ENCODE measurements at places on chromosomes 2 and 18. TPM values are rescaled to one million over a fixed set of nuclear protein-coding genes. Genes with fewer than 3 reads are reported as not detected.

DNA sequence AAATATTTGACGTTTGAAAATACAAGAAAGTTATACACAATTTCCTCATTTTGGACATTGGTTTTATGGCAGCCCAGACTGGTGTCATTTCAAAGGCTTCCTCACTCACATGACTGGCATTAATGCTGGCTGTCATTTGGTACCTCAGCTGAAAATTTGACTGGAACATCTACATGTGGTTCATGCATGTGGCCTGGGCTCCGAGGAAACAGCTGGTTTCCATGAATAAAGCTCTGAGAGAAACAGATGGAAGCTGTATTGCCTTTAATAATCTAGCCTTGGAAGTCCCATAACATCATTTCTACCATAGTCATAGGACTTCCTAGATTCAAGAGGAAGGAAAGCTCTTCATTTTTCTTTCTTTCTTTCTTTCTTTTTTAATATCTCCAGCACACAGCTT lies 42.9 kb upstream of the RIT2 start:
- no peak overlapping the region for H3K27ac ChIP-seq
- no peak overlapping the region for H3K4me3 ChIP-seq
- no peaks in the 10 kb centered on the region for H3K4me1 ChIP-seq
- no peaks in the 10 kb centered on the region for H3K27me3 ChIP-seq

Gene PTH2R
- not detected for total RNA-seq

Gene HOXD1
- total RNA-seq, result not detected

- no peaks in the 10 kb centered on the region for H3K36me3 ChIP-seq
- peak overlapping the region; percentile 1 for H3K27ac ChIP-seq
- no peaks in the 10 kb centered on the region for H3K27me3 ChIP-seq
Measured at GRCh38 chr2:10497797-10498251, 49.7 kb upstream of the ODC1 start.

- no peaks in the 10 kb centered on the region for H3K4me1 ChIP-seq
- H3K36me3 ChIP-seq, result no peaks in the 10 kb centered on the region
- no peak for DNase-seq
Measured at GRCh38 chr2:51025906-51026555, 5.9 kb downstream of the NRXN1 start.

DNA sequence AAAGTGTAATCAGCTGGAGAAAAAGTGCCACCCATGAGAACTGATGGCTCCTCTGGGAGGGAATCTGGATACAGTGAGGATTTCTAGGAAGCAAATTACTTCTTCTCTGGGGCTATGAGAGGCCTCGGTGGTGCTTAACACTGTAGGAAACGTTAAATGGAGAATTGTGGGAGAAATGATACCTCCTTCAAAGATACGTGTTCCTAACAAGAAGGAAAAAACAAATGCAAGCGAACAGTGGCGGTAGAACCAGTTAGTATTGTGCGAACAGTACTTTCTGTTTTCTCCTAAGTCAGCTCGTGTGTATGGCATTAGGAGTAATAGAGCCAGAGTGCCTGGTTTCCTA lies 587 bp upstream of the MTIF2 start:
- peaks cover 5% of the 10 kb centered on the region for H3K36me3 ChIP-seq
- peak overlapping the region; percentile 80 for H3K27ac ChIP-seq
- peak overlapping the region; percentile 97 for H3K4me3 ChIP-seq
- H3K27me3 ChIP-seq, result peaks cover 2% of the 10 kb centered on the region
- DNase-seq, result no peak
- H3K4me1 ChIP-seq, result peaks cover 3% of the 10 kb centered on the region

DNA sequence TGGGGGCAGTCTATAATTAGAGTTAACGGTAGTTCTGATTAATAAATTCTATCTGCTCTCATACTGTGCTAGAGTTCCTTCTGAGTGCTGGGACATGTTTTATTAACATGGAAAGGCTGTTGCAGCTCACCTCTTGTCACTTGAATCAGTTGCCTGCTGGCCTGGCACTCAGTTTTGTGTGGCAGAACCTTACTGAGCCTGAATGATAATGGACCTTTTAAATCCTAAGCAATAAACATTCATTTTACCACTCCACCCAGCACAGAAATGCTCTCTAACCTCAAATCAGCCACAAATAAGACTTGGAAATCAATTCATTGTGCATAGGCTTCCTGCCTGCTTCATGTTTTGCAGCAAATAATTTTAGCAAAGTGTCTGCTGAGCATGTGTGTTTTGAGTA lies 115.0 kb upstream of the RBMS1 start:
- no peak overlapping the region for H3K27ac ChIP-seq
- no peaks in the 10 kb centered on the region for H3K36me3 ChIP-seq
- peaks cover 37% of the 10 kb centered on the region for H3K4me1 ChIP-seq
- no peak overlapping the region for H3K4me3 ChIP-seq

Gene SLC8A1
- total RNA-seq, result 0.19 TPM

Gene SLC23A3
- 5.4 TPM for total RNA-seq

Gene VAMP8
- 102 TPM for total RNA-seq

DNA sequence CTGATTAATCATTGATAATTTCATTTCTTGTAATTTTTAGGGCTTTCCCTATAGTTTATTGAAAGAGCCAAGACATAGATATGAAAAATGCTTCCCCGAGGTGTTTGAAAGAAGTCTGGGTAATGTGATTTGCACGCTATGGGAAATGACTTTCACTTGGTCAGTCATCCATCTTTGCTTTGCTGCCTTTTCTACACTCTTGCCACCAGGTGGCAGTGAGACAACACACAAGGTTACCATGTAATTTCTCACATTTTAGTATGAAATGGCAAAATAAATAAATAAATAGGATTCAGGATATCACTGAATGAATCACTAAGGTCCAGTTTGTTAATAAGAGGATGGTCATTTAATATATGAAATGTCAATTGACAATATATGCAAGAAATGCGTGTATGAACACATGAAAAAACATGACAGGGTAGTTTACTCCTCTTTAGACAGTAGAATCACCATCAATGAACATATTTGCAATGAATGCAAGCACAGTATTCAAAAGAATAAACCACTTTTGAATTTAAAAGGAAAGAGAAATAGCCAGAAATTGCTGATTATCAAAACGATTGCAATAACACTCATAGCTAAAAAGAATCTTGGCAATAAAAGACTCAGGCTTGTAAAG lies 52.2 kb upstream of the KCNH7 start:
- no peak overlapping the region for H3K4me3 ChIP-seq
- no peaks in the 10 kb centered on the region for H3K4me1 ChIP-seq
- no peaks in the 10 kb centered on the region for H3K27me3 ChIP-seq
- no peak for DNase-seq

DNA sequence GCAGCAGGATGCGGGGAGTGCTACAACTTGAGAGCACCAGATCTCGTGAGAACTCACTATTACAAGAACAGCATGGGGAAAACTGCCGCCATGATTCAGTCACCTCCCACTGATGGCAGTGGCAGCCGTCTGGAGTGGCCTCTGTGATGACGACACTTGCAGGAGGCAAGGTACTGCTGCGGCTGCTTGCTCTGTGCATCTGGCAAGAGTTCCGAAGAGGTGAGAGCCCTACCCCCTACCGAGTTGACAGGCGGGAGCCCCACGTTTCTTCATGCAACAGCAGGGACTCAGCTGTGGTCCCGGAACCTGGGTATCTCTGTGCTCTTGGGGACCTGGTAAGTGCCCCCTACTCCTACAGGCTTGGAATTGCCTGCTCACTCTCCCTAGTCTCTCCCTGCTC lies 1672.7 kb upstream of the TMEFF2 start:
- no peak overlapping the region for H3K4me3 ChIP-seq
- H3K27ac ChIP-seq, result no peak overlapping the region
- no peaks in the 10 kb centered on the region for H3K4me1 ChIP-seq
- no peaks in the 10 kb centered on the region for H3K36me3 ChIP-seq

Gene PKDCC
- not detected for total RNA-seq

- H3K36me3 ChIP-seq, result no peaks in the 10 kb centered on the region
- H3K4me1 ChIP-seq, result peaks cover 9% of the 10 kb centered on the region
- DNase-seq, result no peak
- no peak overlapping the region for H3K4me3 ChIP-seq
- H3K27ac ChIP-seq, result no peak overlapping the region
- peaks cover 13% of the 10 kb centered on the region for H3K27me3 ChIP-seq
Measured at GRCh38 chr2:143935482-143935752, 584.5 kb downstream of the ZEB2 start.

- H3K36me3 ChIP-seq, result no peaks in the 10 kb centered on the region
- H3K27me3 ChIP-seq, result peaks cover 3% of the 10 kb centered on the region
- no peak for DNase-seq
- H3K27ac ChIP-seq, result no peak overlapping the region
Measured at GRCh38 chr2:205637320-205637602, 45.0 kb upstream of the NRP2 start.

Gene LAMA3
- 0.20 TPM for total RNA-seq

GRCh38 chr18:65206551-65207260 lies 544.1 kb upstream of the CDH7 start:
- no peak overlapping the region for H3K4me3 ChIP-seq
- H3K27me3 ChIP-seq, result no peaks in the 10 kb centered on the region
- no peaks in the 10 kb centered on the region for H3K36me3 ChIP-seq
- no peaks in the 10 kb centered on the region for H3K4me1 ChIP-seq

DNA sequence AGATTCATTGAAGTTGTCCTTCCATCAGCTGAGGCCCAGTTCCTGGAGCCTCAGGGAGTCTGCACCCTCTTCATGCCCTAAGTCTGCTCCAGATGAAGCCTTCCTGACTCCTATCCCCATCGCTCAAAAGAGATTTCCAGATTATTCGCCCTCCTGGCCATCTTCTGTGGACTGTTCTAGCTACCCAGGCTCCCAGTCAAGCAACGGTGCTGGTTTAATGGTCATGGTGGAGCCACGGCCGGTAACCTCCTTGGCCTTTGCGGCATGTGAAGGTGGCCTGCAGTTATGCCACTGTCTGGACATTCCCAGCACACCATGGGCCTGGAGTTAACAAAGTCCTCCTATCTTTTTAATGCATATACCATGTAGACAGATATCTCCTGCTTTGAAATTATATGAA lies 140.1 kb upstream of the ASB18 start:
- H3K36me3 ChIP-seq, result no peaks in the 10 kb centered on the region
- H3K4me3 ChIP-seq, result no peak overlapping the region
- H3K27ac ChIP-seq, result no peak overlapping the region
- H3K27me3 ChIP-seq, result no peaks in the 10 kb centered on the region
- H3K4me1 ChIP-seq, result no peaks in the 10 kb centered on the region
- no peak for DNase-seq

Gene CCBE1
- 0.32 TPM for total RNA-seq

Gene CFC1
- total RNA-seq, result not detected

Gene GALNT14
- not detected for total RNA-seq

DNA sequence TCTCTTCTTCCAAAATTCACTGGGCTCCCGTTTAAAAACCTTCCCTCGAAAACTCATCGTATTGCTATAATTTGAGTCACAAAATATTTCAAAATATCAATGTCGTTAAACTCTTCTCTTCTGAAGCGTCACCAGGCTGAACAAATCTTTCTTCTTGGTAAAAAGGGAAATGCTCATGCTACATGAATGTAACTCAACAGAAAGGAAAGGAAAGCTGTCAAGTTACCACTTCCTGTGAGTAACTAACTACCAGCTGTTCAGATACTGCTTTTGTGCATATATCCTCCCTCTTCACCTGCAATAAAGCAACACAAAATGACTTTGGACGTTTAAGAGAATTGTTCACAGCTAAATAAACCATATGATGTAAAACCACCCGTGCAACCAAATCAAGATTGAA lies 95.4 kb downstream of the DOCK10 start:
- no peak for DNase-seq
- no peaks in the 10 kb centered on the region for H3K27me3 ChIP-seq
- peak overlapping the region; percentile 83 for H3K4me3 ChIP-seq
- peak overlapping the region; percentile 86 for H3K27ac ChIP-seq
- H3K4me1 ChIP-seq, result peaks cover 34% of the 10 kb centered on the region

DNA sequence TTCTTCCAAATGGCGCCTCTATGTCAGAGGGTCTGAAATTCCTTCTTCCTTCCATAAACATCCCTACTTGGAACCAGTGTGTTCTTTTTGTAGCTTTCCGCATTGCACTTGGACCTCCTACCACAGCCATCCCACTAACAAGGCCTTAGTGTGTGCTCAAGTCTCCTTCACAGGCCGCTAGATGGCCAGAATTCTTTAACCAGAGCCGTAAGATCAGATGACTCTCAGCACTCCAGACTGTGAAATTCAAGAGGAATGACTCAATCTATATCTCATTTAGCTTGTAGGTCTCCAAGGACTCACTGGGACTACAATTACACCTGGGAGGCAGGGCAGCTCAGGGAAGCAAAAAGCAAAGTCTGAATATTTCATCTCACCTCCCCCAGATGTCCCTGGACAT lies 298.9 kb downstream of the EIPR1 start:
- DNase-seq, result no peak
- H3K36me3 ChIP-seq, result no peaks in the 10 kb centered on the region
- peaks cover 26% of the 10 kb centered on the region for H3K27me3 ChIP-seq
- no peak overlapping the region for H3K4me3 ChIP-seq
- no peak overlapping the region for H3K27ac ChIP-seq

- no peaks in the 10 kb centered on the region for H3K4me1 ChIP-seq
- H3K4me3 ChIP-seq, result no peak overlapping the region
- H3K27ac ChIP-seq, result no peak overlapping the region
- H3K36me3 ChIP-seq, result no peaks in the 10 kb centered on the region
- DNase-seq, result no peak
Measured at GRCh38 chr2:217740756-217741155, 262.0 kb downstream of the TNS1 start.

Gene DBI
- 44.3 TPM for total RNA-seq

- H3K27me3 ChIP-seq, result no peaks in the 10 kb centered on the region
- DNase-seq, result no peak
- H3K4me1 ChIP-seq, result no peaks in the 10 kb centered on the region
- no peak overlapping the region for H3K27ac ChIP-seq
- H3K36me3 ChIP-seq, result no peaks in the 10 kb centered on the region
Measured at GRCh38 chr2:27291865-27292264, 9.6 kb downstream of the TRIM54 start.

- no peaks in the 10 kb centered on the region for H3K27me3 ChIP-seq
- DNase-seq, result no peak
- H3K4me3 ChIP-seq, result no peak overlapping the region
- H3K27ac ChIP-seq, result no peak overlapping the region
- no peaks in the 10 kb centered on the region for H3K36me3 ChIP-seq
Measured at GRCh38 chr2:12254280-12254860, 462.4 kb upstream of the TRIB2 start.

DNA sequence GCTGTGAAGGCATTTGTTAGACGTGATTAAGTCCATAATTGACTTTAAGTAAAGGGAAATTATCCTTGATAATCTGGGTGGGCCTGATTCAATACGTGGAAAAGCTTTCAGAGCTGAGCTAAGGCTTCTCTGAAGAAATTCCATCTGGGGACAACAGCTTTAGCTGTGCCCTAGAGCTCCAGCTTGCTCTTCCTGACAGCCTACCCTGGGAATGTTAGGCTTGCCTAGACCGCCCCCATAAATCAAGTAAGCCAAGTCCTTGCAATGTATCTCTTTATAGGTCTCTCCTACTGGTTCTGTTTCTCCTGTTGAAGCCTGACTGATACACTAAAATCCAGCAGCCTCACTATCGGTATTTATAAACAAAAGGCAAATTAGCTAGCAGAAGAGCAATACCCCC lies 160.0 kb downstream of the STK39 start:
- H3K4me1 ChIP-seq, result peaks cover 8% of the 10 kb centered on the region
- no peaks in the 10 kb centered on the region for H3K36me3 ChIP-seq
- no peak overlapping the region for H3K27ac ChIP-seq
- no peak for DNase-seq

Gene COQ10B
- total RNA-seq, result 28.0 TPM

Gene NEU2
- total RNA-seq, result not detected

Gene TSN
- 45.3 TPM for total RNA-seq

- no peak overlapping the region for H3K4me3 ChIP-seq
- no peaks in the 10 kb centered on the region for H3K36me3 ChIP-seq
- peaks cover 12% of the 10 kb centered on the region for H3K27me3 ChIP-seq
- DNase-seq, result no peak
- no peaks in the 10 kb centered on the region for H3K4me1 ChIP-seq
- H3K27ac ChIP-seq, result no peak overlapping the region
Measured at GRCh38 chr2:234632527-234633391, 135.9 kb upstream of the ARL4C start.

- H3K27ac ChIP-seq, result no peak overlapping the region
- H3K36me3 ChIP-seq, result no peaks in the 10 kb centered on the region
- DNase-seq, result no peak
- no peak overlapping the region for H3K4me3 ChIP-seq
Measured at GRCh38 chr2:238155761-238156694, 2.7 kb upstream of the ERFE start.

Gene MC4R
- total RNA-seq, result not detected

All from T-cell (primary cell).